ENCODE measurements at places on chromosomes 11 and 22. TPM values are rescaled to one million over a fixed set of nuclear protein-coding genes. Genes with fewer than 3 reads are reported as not detected.

- DNase-seq = no peak
Observed at GRCh38 chr22:44445307-44445680, 52.7 kb downstream of the RTL6 start.

DNA sequence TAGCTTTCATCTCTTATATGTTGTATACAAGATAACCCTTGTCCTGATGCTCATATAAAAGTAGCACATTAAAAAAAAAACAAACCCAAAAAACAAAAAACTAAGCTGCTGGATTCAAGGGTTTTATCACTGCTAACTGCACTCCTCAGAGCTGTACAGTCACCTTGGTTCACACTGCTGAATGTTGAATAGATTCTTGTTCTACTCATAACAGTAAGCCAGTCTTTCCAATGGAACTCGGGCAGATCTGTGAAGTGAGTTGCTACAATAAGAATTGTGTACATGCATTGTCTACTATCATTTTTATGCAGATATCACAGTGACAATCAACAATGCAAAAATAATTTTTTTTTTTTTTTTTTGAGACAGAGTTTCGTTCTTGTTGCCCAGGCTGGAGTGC lies 4.7 kb downstream of the HARBI1 start:
- DNase-seq = no peak

The LRRN4CL gene
- 2.8 TPM for total RNA-seq

DNA sequence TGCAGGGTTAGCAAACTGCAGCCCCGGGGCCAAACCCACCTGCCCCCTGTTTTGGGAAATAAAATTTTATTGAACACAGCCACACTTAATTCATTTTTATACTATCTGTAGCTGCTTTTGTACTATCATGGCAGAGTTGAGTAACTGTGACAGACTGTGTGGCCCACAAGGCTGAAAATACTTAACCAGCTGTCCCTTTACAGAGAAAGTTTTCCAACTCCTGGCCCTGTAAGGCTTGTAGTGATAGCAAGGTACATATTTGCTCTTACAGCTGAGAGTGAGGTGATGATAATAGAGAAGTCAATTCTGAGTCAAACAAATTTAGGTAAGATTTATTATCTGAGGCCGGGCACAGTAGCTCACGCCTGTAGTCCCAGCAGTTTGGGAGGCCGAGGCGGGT lies 87.4 kb upstream of the SLC6A5 start:
- DNase-seq = no peak

DNA sequence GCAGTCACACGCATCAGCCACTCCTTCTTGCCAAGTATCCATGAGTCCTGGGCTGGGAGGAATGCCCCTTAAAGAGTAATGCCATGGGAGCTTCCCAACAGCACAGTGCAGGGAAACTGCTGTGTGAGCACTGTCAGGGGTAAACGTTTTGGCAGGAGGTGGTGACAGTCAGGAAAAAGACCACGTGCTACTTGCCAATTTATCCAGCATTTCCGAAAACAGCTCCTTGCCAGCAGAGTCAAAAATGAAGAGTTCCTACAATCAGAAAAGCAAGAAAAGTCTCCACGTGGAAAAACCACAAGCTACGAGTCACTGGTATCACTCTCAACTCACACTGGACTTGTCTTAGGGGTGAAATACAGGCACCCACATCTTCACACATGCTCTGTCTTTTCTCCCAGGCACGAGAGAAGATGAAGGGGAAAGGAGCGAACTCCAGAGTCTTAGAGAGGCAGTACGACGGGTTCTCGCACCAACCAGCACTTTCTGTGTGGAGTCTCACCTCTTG lies 9.9 kb downstream of the IFT27 start:
- peak; percentile 14 for DNase-seq

- peak; percentile 68 for DNase-seq
Observed at GRCh38 chr11:130124096-130124495, 35.5 kb upstream of the ST14 start.

The UBASH3B gene
- 6.9 TPM for total RNA-seq

The SIDT2 gene
- 3.1 TPM for total RNA-seq

The IRAG1 gene
- total RNA-seq = not detected

The HTR3A gene
- not detected for total RNA-seq

DNA sequence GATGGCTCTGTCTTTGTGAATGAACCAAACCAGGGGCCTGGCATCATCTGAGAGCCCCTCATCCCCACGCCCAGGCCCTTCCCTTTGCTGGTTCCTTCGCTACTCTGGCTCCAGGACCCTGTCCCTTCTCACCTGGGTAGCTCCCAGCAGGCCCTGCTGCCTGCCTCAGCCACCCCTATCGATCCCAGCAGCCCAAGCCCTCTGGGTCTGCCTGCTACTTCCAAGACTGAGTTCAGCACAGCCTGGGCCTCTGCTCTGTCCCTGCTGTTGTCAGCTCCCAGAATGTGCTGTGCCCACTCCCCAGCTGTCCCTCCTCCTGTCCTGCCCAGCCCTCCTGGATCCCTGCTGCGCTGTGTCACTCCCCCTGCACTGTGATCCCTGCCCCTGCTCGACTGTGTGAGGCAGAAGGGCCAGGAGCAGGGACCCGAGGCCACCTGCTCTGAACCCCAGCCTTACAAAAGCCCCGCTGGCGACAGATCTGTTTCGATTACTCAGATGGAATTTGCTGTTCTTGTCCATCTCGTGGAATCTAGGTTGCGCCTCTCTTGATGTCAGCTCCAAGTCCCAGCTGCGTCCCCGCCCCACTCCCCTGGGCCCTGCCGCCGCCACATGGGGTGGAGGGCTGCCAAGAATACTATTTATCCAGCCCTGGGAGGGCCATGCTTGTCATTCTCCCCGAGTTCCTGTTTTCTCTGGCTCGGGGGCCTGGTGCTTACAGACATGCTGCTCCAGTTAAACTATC lies 13.0 kb downstream of the MRPL21 start:
- peak; percentile 53 for DNase-seq

The SLC5A12 gene
- total RNA-seq = 1.1 TPM

DNA sequence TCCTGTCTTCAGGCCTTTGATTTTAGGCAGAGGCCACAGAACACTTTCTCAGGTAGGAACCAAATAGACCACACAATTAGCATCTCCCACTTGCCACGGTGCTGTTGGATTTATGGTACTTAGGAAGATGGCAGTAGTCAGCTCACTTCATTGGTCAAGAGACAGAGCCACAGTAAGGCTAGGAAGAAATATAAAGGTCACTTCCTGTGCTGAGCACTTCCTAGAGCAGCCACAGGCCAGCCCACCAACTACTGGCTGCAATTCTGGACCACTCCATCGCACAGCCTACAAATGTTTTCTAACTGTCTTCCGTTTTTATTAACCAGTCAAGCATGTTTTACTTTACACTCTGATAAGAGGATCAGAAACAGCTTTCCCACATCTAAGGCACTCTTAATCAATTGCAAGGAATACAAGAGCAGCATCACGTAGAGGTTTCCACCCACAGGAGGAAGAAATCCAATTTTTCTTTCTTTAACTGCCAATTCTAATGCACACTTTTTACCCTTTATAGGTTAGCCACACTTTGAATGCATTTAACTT lies 54.7 kb downstream of the ABTB2 start:
- DNase-seq = no peak

The TSSK2 gene
- not detected for total RNA-seq

- DNase-seq = no peak
Observed at GRCh38 chr22:50576070-50576469, 2.2 kb downstream of the CPT1B start.

The OR52E8 gene
- total RNA-seq = not detected

- DNase-seq = no peak
Observed at GRCh38 chr11:8641332-8641731, 41.1 kb downstream of the TRIM66 start.

- DNase-seq = no peak
Observed at GRCh38 chr22:45329530-45329936, 19.8 kb downstream of the FAM118A start.

The WNT7B gene
- 4.5 TPM for total RNA-seq

The KDM4D gene
- 0.26 TPM for total RNA-seq

GRCh38 chr11:131712897-131713296 lies 342.5 kb downstream of the NTM start:
- no peak for DNase-seq

- no peak for DNase-seq
Observed at GRCh38 chr11:46254133-46254491, 23.4 kb upstream of the CREB3L1 start.

GRCh38 chr22:36922105-36922608 lies 8.7 kb downstream of the CSF2RB start:
- no peak for DNase-seq

The MMP8 gene
- not detected for total RNA-seq

DNA sequence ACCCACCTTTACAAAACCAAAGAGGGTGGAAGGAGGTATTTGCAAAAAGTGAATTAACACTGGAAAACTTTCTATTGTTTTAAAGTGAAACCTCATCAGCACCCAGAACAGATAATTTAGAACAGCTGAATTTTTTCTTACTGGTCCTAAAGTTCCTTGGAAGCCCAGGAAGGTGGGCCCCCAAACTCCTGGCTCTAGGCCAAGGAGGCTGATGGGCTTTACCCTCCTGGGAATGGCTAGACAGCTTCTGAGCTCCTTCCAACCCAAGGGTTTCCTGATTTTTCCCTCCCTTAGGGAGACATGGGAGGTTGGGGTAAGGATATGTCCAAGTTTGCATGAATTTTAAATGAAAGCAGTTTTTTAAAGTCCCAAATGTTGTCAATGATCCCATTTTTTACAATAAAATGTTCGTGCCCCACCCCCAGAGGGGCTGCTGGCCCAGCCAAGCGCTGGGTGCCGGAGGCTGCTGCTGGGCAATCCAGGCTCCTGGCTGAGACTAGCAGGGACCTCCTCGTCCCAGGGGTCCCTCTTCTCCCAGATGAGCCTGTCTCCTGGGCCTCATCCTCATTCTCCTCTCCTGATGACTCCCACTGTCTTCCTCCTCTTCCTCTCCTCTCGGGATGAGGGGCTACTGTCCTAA lies 28.4 kb downstream of the RELT start:
- DNase-seq = no peak

DNA sequence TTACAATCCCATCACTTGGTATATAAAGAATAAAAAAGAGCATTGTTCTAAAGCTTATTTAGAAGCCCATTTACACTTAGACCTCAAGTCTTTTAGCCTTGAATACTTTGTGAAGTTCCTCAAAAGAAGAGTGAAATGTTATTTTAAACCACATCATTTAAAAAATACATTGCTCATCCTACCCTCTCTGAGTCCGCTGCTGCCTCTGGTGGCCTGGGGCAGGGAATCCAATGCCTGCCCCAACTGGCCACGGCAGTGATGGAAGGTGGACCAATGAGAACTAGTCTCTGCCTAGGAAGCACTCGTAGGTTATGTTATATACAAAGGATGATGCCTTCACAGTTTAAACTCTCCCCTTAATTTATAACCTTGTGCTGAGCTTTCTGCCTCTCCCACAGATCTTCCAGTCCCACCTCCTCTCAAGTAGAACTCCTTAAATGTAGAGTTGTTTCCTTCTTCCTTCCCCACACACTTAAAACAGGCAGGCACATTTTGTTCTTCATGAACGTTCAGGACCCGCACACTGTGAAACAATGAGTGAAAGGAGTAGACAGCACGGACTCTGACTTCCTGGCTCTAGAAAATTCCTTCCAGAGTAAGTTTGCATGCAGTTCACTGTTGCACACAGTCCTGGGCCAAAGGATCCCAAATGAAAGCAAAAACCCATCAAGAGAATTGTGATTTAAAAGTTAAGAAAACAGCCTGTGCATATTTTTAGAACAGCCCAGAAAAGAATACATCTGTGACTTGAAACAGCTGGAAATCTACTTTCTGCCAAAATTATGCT lies 167.8 kb downstream of the RRAS2 start:
- no peak for DNase-seq

The ATF4 gene
- 90.9 TPM for total RNA-seq

DNA sequence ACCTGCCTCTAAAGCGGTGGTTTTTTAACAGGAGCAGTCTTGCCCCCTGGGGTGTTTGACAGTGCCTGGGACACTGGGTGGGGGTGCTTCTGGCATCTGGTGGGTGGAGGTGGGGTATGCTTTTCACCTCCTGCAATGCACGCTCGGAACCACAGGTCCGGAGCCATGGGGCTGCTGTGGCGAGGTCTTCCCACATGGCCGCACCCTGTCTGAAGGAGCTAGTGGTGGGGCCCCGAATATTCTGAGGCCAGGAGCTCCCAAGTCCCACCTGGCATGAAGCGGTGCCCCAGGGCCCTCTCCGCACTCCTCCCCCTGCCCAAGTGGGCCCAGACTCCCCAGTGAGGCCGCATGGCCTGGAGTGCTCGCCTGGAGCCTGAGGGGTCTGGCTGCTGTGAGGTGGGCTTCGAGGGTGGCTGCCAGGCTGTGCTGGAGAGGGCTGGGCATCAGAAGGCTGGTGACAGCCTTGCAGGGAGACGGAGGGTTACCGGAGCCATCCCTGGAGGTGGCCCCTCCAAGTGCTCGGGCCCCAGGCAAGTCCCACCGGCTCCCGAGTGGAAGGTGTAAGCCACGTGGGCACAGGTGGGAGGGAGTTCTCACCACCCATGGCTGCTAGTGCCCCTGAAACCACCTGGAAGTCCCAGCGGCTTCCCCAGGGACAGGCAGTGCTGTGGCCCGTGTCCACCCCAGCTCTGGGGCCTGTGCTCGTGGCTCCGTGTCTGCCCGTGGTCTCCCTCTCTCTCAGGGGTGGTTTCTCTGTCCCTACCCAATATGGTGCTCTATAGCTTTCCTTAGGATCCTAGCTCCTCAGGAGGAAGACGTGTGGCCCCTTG lies 15.1 kb downstream of the TBX1 start:
- no peak for DNase-seq

DNA sequence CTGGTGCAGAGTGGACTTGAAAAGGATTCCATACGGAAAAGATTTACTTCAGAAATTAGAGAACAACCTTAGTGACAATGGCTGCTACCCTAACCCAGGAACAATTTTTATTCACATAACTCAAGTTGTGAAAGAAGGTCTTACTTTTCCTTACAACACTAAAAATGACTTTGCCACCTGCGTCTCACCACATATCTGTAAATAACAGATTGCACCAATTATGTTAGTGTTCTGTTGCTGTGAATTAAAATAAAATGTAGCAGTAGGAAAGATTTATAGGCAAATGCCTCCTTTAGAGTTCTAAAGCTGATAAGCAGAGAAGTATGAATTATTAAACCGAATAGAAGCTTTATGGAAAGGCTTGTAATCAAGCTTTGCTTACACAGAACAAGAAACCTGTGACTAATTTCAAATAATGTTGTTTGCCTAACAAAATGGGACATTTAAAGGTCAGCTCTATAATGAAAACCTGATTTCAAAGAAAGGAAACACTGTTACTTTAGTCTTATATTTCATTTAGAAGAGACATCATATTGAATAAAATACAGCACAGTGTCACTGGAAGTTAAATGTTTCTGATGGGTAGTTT lies 2237.8 kb downstream of the LRRC4C start:
- no peak for DNase-seq

The OR51M1 gene
- total RNA-seq = not detected

DNA sequence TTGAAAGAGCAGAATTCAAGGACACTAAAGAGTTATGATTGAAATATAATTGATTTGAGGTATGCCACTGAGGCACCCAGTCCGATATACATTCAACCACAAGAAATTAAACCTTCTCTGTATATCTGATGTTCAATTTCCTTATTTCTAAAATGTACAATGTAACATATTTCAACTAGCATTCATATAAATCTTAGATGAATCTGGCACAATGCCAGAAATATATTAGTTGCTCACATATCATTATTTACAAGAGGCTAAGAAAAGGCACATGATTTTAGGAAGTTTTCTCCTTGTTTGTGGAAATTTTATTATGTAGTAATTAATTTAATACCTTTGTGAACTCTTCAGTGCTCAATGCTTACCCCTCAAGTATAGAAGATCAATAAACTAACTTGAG lies 532.3 kb downstream of the KCNA4 start:
- no peak for DNase-seq

Data from A172 (cell line).